ENCODE measurements at places on chromosomes 2 and 18.

DNA sequence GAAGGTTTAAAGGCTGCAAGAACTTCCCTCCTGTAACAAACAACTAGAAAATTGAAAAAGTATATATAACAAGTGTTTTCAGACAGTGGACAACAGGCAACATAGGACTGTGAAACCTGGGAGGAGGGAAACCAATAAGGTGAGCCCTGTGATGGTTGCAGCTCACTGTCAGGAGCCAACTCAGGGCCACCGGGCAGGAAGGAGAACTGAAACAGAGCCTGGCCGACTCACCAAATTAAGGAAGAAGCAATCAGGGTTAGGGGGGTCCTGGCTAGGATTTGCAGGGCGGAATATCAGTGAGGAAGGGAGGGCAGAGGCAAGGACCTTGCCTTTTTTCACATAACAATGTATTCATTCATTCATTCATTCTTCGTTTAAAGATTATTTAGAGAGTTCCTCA, 21.8 kb upstream of the CNRIP1 start:
- no peak for DNase-seq

GRCh38 chr2:38293152-38293865, 83.8 kb downstream of the ATL2 start:
- DNase-seq = no peak

- no peak for DNase-seq
Observed at GRCh38 chr2:151161821-151162551, 99.7 kb downstream of the RBM43 start.

DNA sequence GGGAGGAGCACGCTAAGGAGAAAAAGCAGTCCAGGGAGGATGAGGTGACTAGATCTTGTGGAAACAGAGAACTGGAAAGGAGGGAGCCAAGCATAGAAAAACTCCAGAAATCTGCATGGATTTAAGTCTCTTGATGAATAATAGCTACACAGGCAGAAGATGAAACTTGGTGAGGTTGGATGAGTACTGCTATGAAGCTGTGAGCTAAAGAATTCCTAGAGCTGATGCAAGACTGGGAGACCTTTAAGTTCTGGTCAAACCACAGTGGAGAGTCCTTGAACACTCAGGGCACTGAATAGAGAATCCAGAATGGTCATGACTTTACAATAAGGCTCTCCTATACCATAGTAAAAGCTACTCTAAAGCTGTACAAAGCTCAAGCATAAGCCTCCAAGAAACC, 18.4 kb upstream of the PIEZO2 start:
- no peak for DNase-seq
